ENCODE measurements at places on chromosomes 16 and 17.

DNA sequence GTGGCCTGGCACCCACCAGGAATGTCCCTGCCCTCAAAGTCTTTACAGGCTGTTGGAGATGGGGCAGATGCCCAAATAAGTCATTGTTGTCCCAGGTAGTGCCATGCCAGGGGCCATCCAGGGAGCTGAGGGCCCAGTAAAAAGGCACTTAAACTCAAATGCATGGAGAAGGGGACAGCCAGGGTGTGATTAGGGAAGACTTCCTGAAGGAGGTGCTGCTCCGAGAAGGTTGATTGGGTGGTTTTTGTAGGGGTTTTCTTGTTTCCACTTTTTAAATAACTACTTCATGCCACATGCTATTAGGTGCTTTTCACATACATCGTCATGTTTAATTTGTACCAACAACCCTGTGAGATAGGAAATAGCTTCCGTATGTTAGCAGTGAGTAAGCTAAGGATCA lies 66.9 kb downstream of the RAI1 start:
- no peak for DNase-seq

- no peak for DNase-seq
Observed at GRCh38 chr17:9142772-9143494, 121.6 kb downstream of the NTN1 start.

- DNase-seq, result no peak
Observed at GRCh38 chr17:1861391-1862010, 31.7 kb downstream of the RPA1 start.

DNA sequence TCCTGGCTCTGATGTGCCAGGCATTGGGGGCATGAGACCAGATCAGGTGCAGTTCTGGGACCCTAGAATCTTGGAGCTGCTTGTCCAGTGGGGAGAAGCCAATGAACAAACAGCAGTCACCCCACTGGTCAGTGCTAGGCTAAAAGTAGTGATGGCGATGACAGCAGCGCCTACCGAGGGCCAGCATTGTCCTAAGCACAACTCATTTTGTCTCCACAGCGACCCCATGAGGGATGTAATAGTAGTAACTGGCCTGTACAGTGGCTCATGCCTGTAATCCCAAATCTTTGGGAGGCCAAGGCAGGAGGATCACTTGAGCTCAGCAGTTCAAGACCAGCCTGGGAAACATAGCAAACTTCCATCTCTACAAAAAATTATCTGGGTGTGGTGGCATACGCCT lies 6.2 kb downstream of the SMCR8 start:
- DNase-seq, result peak; percentile 38

GRCh38 chr17:33201283-33201682 lies 91.8 kb downstream of the ASIC2 start:
- no peak for DNase-seq

Data from fibroblast of mammary gland (primary cell).